ENCODE measurements at places on chromosomes 2 and 18.

DNA sequence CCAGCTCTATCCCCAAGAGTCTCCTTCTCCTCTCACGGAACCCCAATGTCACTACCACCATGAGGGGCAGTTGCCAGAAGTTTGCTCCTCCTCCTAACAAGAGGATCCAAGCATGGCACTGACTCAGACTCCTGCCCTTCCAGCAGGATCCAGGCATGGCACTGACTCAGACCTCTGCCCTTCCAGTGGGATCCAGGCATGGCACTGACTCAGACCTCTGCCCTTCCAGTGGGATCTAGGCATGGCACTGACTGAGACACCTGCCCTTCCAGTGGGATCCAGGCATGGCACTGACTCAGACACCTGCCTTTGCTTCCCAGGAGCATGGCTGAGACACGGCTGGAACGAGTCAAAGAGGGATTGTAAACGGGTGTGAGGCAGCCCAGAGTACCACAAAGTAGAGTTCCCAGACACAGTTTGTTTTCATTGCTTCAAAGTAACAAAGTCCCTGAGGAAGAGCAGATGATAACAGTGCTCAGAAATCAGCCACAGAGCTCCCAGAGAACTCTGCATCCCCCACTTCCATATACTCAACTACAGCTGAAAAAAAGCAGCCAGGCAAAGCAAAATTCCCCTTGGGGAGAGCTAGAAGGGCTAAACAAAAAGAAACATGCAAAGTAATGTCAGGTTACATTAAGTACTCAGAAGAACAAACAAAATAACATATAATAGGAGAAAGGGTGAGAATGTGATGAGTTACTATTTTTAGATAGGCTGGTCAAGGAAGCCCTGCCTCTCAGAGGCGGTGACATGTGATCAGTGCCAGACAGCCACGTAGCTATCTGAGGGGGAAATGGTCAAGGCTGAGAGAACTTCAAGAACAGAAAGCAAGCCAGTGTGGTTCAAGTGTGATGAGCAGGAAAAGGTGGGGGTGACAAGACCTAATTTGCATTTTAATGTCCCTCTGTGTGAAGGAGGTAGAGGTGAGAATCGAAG lies 3.0 kb downstream of the BUB1 start:
- H3K27ac ChIP-seq = peak overlapping the region; percentile 39
- H3K27me3 ChIP-seq = no peaks in the 10 kb centered on the region
- no peaks in the 10 kb centered on the region for H3K36me3 ChIP-seq
- peaks cover 21% of the 10 kb centered on the region for H3K4me1 ChIP-seq
- no peak overlapping the region for H3K4me3 ChIP-seq

DNA sequence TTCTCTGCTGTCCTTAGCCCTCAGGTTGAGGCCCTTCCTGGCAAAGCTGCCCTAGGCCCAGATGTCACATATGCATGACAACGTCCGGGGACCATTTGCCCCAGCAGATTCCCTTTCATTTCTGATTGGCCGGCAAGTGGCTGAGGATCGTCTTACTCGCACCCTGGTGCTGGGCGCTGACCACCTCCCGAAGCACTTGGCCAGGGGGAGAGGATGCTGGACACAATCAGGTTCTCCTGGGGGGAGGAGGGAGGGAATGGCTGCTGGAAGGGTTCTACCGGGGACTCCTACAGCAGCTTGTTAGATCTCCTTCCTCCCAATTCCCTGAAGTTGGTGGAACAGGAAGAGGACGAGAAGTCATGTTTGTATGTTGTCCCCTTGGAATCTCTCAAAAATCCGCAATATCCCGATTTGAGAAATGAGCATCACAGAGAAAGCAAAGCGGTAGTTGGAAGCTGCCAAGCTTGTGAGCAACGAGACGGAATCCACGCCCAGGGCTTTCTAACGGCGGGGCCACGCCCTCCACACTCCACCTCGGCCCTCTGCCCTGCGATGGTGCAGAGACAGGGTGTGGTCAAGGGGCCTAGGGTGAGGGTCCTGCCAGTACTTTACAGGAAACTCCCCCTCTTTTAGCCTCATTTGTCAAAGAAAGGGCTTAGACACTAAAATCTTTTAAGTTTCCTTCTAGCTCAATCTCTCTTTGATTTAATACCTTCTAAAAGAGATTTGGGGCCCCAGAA lies 61.8 kb upstream of the YWHAQ start:
- no peaks in the 10 kb centered on the region for H3K36me3 ChIP-seq
- no peak for DNase-seq
- H3K4me1 ChIP-seq = peaks cover 5% of the 10 kb centered on the region

DNA sequence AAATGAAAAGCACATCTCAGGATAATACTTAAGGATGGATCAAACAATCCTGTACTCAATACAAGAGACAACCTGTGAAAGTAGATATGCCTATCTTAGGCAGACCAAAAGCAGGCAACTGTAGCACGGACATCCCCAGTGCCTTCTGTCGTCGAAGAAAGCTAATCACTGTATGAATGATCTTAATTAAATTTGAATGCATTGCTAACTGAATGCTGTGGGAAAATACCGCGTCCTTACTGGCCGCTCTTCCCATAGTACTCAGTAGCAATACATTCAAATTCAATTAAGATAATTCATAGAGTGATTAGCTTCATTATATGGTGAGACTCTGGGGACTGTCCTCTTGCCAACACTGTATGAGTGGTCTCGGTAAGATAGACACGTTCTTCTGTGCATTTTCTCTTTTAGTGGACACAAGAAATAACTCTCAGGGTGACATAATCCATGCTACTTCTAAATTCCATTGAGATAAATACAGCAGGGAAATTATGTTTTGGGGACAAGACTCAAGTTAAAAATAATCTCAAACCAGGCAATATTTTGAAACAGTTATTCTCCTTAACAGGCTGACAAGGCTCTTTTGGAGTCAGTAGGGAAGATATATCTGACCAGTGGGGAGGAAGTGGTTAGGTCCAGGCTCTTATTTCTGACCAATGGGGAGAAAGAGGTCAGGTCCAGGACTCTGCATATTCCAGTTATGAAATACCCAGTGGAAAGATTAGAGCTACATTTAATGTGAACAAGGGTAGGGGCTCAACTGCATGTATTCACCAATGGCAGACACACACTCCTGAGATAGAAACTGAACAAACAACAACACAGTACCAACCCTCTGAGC lies 97.3 kb downstream of the DOCK10 start:
- H3K36me3 ChIP-seq = no peaks in the 10 kb centered on the region
- DNase-seq = no peak
- H3K4me1 ChIP-seq = peaks cover 11% of the 10 kb centered on the region
- no peaks in the 10 kb centered on the region for H3K27me3 ChIP-seq
- H3K4me3 ChIP-seq = peak overlapping the region; percentile 33

DNA sequence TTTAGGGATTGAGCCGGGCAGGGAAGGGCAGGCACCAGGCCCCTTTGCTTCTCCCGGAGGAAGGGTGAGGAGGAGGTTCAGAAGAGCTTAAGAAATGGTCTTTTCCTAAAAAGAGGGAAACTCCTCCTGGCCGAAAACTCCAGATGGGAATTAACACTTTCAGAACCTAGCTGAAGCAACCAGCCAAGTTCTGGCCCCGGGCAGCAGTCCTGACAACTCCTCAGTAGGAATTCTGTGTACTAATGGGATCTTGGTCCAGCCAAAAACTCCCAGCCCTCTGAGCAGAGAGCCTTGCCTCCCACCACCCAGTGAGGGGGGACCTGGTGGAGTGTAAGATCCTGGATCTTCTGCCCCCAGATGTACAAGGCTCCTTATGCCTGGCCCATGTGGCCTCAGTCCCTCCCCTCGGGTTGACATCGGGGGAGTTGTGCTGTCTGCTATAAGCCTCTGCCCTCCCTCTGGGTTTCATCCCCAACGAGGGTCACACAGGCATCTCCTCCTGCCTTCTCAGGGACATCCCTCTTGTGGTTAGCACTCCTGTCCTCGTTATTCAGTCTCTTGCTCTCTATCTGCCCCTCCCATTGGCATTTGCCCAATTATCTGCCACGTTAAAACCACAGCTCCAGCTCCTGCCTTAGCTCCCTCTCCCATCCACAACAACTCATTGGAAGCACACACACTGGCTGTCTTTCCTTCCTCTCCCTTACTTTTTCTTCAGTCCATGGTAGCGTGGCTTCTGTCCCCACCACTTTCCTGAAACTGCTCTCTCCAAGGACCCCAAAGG lies 184.6 kb downstream of the CYP26B1 start:
- no peak overlapping the region for H3K4me3 ChIP-seq
- no peak for DNase-seq
- H3K4me1 ChIP-seq = no peaks in the 10 kb centered on the region
- no peaks in the 10 kb centered on the region for H3K27me3 ChIP-seq
- H3K36me3 ChIP-seq = no peaks in the 10 kb centered on the region
- no peak overlapping the region for H3K27ac ChIP-seq

DNA sequence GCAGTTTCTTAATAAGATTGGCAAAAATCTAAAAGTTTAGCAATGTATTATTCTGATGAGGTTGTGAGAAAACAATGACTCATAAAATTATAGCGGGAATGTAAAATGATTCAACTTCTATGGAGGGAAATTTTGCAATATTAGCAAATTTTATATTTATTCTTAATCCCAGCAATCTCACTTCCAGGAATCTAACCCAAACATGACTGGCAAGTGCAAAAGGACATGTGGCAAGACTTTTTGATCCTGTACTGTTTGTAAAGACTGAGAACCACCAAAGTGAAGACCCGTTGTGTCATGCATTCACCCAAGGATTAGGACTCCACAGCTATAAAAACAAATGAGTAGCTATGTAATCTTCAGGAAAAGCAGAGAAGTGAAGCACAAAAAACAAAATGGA lies 234.8 kb upstream of the KYNU start:
- no peaks in the 10 kb centered on the region for H3K36me3 ChIP-seq
- H3K4me3 ChIP-seq = no peak overlapping the region
- H3K4me1 ChIP-seq = no peaks in the 10 kb centered on the region
- no peak overlapping the region for H3K27ac ChIP-seq
- DNase-seq = no peak
- no peaks in the 10 kb centered on the region for H3K27me3 ChIP-seq

GRCh38 chr2:28533044-28533680 lies 37.3 kb downstream of the PLB1 start:
- no peak overlapping the region for H3K4me3 ChIP-seq
- no peak for DNase-seq
- no peaks in the 10 kb centered on the region for H3K4me1 ChIP-seq
- peaks cover 4% of the 10 kb centered on the region for H3K27me3 ChIP-seq
- no peak overlapping the region for H3K27ac ChIP-seq

- peaks cover 16% of the 10 kb centered on the region for H3K4me1 ChIP-seq
- peaks cover 7% of the 10 kb centered on the region for H3K27me3 ChIP-seq
- no peak overlapping the region for H3K27ac ChIP-seq
- DNase-seq = no peak
Observed at GRCh38 chr2:72883356-72883962, 3.7 kb upstream of the SPR start.

DNA sequence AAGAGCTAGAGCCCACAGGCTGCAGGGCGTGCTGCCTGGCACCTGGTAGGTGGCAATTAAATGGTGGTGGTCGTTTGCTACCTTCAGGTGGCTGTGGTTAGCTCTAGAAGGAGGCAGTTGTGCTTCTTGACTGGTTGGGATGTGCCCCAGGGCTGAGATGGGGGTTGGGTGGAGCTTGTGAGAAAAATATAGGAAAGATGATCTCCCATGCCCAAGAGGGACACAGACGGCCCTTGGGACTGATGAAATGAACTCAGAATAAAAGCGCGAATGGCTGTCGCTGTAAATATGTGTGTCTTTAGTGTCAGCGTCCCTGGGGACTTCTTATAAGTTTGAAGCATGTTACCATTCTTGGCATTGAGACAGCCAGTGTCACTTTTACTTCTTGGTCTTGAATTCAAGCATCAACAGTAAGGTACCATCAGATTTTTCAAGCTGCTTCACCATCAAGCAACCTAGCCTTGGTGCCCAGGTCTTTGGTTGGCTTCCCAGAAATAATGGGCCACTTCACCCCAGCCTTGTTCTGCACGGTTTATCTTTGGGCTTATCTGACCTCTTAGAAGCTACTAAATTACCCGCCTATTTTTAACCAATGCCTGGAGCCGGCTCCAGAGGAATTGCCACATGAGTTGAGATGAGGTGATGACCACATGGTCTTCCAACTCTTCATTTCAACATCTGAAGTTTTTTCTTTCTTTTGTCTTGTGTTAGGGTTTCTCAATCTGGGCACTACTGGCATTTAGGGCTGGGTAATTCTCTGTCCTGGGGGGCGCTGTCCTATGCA lies 11.9 kb downstream of the LRRFIP1 start:
- no peaks in the 10 kb centered on the region for H3K27me3 ChIP-seq
- no peak overlapping the region for H3K27ac ChIP-seq
- H3K4me3 ChIP-seq = no peak overlapping the region
- no peaks in the 10 kb centered on the region for H3K36me3 ChIP-seq
- H3K4me1 ChIP-seq = no peaks in the 10 kb centered on the region

GRCh38 chr18:57655740-57656139 lies 34.1 kb upstream of the NARS1 start:
- H3K4me3 ChIP-seq = no peak overlapping the region
- H3K36me3 ChIP-seq = peaks cover 41% of the 10 kb centered on the region
- H3K27ac ChIP-seq = no peak overlapping the region
- H3K4me1 ChIP-seq = no peaks in the 10 kb centered on the region

DNA sequence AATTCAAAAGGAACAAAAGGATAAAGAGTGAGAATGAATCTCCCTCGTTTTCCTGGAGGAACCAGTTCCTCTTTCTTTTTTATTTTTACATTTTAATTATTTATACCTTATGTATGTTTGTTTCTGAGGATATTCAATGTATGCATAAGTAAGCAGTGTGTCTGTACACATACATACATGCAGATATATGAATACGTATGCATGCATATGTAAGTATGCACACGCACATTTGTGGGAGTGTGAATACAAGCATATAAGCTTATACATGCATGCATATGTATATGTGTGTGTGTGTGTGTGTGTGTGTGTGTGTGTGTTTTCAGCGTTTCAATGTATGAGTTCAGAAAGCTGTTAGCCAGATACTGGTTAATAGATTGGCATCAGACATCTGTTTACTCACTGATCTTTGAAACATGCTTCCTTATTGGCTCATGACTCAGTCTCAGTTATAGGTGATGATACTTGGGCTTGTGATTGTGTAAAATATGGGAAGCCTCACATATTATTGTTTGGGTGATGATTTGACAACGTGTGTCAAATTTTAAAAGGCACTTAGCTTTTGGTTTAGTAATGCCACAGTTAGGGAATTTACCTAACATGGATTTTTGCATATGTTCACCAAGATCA lies 279.7 kb upstream of the TRIB2 start:
- H3K4me3 ChIP-seq = no peak overlapping the region
- H3K27ac ChIP-seq = no peak overlapping the region
- no peaks in the 10 kb centered on the region for H3K4me1 ChIP-seq
- DNase-seq = no peak

- H3K4me3 ChIP-seq = no peak overlapping the region
- H3K36me3 ChIP-seq = no peaks in the 10 kb centered on the region
- H3K27ac ChIP-seq = no peak overlapping the region
- H3K27me3 ChIP-seq = no peaks in the 10 kb centered on the region
- no peak for DNase-seq
Observed at GRCh38 chr2:145064511-145064910, 544.6 kb upstream of the ZEB2 start.

DNA sequence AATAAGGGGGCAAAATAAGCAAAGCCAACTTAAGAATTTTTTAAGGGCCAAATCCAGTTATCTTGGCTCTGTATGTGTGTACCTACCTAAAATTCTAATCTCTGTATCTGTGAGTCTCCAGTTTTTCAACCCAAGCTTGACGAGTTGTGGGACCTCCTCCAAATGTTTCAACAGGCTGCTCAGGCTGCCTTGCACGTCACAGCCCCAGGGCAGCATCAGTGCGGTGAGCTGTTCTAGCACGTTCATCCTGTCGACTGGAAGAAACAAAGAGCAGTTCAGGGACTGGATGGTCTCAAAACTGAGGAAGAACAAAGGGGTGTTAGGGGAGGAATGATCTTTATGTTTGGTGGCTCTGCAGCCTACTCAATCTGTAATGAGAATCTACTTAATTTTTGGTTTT lies 29.4 kb downstream of the NLRC4 start:
- no peak overlapping the region for H3K4me3 ChIP-seq
- H3K4me1 ChIP-seq = no peaks in the 10 kb centered on the region
- no peaks in the 10 kb centered on the region for H3K27me3 ChIP-seq

Data from lower lobe of right lung (tissue), 2 donors.